ENCODE measurements at places on chromosomes 1 and 21.

- no peak for DNase-seq
Observed at GRCh38 chr1:200558866-200559459, 61.6 kb downstream of the KIF14 start.

DNA sequence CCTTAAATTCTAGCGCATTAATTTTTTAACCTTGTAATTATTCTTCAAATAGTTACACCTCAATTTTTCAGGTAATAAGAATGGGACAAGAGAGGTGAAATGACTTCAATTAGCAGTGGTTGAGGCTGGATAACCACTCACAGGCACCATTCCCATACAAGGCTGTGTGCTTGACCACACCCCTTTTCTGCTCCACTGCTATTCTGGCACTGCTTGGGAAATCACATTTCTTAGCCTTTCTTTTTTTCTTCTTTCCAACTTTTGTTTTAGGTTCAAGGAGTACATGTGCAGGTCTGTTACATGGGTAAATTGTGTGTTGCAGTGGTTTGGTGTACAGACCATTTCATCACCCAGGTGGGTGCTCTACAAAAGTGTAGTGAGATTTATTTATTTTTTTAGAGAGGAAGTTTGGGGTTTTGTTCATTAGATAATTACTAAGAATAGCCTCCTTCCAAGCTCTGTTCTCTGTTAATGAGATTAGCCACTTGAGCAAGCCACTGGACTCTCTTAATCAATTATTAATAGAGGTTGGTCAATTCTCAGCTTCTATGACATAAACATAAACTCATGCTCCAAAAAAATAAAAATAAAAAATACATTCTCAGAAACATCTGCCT lies 14.4 kb downstream of the ILDR2 start:
- DNase-seq = no peak

- no peak for DNase-seq
Observed at GRCh38 chr1:91579658-91580228, 79.1 kb downstream of the CDC7 start.

GRCh38 chr21:32325706-32326105 lies 27.1 kb downstream of the MRAP start:
- no peak for DNase-seq

DNA sequence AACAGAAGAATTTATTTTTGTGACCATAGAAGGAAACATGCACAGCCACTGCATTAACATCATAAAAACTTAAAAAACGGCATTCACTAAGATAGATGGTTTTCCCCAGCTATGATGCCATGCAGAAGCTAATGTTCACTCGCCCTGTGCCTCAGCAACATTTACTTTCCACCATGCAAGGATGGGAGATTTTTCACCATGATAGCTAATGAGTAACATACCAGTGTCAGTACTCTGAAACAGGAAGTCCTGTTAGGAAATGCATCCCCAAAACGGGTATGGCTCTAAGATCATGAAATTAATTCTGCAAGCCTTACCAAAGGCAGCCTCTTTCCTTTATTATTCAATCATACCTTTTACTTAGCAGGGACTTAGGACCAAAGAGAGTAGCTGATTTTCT lies 17.5 kb upstream of the VAMP3 start:
- no peak for DNase-seq

DNA sequence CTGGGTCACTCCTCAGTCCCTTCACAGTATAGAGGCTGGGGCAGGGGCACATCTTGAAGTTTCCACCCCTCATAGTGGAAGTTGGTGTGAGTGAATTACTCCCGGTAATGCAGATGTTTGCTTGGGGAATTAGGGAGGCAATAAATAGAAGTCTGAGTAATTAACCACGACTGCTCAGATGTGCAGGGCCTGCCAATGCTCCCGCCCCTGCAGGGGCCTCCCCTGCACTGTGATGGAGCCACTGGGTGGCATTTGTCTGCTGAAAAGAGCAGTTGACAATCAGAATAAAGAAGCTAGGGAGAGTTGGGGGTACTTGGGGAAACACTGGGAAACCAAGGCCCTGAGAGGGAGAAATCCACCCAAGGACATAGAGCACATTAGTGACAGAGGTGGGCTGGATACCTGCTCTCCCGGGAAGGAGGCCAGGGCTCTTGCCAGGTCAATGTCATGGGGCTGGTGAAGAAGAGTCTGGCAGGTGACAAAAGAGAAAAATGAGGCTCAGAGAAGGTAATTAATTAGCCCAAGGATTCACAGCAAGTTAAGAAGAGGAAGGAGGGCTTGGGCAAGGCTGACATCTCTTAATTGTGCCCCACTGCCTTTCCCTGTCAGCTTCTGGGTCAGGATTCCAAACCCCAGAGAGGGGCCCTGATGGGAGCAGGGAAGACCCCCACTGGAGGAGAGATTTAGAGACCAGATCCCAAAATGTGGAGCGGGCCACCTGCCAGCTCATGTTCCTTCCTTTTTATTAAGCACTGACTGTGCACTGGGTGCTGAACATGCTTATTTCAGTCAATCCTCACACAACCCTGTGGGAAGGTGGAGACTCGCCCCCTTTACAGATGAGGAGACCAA lies 436.2 kb downstream of the MATN1 start:
- no peak for DNase-seq

DNA sequence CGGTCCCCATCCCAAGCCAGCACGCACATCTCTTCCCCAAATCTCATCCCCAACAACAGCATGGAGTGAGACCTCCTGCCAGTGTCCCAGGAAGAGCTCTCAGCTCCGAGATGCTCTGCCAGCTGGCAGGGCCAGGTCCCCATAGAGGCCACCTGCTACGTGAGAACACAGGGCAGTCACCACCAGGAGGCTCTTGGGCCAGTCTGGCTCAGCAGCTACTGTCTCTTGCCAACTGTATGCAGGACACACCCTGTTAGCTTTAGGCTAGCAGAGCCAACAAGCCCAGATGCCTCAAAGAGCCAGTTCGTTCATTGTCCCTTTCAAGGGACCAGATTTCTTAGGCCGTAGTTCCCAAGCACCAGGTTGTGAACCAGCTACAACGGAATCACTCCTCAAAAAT lies 36.9 kb downstream of the FBXO2 start:
- no peak for DNase-seq

- no peak for DNase-seq
Observed at GRCh38 chr1:91498035-91498434, 2.6 kb upstream of the CDC7 start.

DNA sequence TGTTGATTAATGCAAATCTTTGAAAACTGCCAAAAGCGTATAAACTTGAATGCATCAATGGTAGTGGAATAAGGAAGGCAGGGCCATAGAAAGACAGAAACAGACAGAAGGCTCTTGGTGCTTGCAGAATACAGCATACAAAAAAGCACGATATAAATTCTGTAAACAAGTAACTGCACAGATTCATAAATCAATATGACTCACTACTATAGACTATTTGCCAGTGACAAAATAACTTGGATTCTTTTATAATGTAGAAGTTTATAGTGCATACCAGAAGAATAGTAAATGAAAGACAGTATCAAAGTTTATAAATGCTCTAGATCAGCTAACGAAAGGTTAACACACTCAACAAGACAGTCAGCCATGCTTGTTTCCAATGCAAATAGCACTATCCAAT lies 349.6 kb downstream of the PTBP2 start:
- no peak for DNase-seq

DNA sequence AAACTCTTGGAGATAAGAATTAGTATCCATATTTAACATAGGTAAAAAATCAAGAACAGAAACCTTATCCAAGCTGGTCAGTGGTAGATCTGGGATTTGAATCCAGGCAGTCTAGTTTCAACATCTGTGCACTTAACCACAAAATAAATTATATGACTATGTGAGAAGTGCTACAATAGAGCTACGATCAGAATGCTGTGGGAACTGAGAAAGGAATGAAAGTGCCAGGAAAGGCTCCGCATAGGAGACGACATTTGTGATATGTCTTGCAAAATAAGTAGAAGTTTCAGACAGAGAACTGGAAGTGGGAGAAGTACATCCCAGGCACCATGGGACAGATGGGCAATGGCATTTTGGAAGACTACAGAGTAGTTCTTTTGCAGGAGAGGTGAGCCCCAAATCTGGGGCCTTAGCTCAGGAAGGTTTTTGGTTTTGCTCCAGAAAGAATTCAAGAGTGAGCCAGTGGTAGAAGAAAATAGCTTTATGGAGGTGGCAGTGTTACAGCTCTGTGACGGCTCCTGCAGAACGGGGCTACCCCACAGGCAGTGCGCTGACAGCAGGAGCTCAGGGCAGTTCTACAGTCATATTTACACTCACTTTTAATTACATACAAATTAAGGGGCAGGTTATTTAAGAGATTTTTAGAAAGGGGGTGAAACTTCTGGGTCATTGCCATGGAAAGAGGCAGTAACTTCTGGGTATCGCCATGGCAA lies 25.5 kb upstream of the GJA5 start:
- DNase-seq = no peak

- no peak for DNase-seq
Observed at GRCh38 chr1:38151399-38151798, 104.8 kb upstream of the POU3F1 start.

DNA sequence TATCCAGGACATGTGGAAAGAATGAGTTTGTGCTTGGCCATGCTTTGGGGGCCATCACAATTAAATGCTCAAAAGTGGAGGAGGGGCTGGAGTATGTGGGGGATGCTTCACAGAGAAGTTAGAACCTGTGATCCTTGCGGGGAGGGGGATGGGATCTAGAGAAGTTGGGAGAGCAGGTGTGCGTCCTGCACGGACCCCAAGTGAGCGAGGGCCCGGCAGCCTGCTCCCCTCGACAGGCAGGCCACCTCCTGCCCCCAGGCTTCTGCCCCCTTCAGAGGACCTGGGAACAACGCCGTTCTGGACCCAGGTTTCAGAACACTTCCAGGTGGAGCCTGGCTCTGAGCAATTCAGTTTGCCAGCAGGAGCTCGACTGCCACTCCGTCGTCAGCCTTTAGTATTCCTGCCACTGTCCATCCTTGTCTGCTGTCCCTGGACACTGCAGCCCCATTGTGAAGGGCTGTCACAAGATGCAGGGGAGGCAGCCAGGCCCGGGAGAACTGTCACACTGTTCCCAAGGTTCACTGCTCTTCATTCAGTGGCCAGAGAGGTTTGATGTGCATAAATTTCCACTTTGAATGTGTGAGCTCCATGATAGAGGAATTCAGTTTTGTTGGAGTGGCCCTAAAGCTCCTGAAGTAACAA lies 112.2 kb downstream of the DHRS3 start:
- no peak for DNase-seq
